ENCODE measurements at places on chromosomes 7 and 10.

DNA sequence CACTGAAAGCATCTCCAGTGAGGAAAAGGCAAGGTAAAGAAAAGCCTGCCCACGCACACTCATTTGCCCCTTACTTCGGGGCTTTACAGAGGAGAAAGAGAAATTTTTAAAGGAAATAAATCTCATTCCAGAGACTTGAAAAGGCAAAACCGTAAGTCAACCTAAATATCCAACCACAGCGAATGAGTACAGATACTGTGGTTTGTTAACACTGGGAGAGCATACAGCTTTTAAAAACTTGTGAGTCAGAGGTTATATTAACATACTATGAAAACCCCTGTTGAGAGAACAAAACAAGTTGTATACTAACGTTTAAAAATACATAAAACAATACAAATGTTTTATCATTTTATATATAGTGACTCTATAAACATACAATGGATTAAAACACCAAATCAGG, 28.6 kb upstream of the ST7 start:
- DNase-seq, result no peak

DNA sequence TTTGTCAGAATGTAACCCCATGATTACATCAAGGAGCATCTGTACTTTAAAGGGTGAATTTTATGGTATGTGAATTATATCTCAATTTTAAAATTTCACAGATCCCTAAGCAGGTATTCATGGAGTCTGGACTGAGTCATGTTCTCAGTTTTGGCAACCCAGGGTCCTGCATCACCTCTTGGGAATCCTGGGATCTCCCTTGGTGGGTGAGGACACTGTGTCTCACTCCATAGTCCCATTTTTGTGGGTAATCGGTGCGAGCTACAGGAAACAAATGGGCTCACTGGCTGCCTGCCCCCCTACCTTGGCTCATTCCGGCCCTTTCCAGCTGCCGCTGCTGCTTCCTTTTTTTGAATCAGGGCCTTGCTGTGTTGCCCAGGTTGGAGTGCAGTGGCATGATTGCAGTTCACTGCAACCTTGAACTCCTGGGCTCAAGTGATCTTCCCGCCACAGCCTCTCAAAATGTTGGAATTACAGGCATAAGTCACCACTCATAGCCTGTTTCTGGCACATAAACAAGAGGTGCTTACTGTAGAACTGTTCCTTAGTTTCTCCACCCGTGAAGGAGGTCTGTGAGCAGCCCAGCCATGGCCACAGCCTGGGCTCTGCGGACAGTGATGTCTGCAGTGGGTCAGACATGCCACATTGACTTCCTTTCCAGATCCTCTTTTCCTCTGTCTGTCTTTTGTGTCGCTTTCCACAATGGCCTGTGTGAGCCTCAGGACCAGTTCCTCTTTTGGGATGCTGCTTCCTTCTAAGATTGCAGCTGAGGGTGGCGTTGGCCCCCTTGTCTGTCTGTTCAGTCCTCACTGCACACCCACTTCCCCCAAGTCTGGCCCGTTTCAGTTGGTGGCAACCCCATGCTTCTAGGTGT, 14.5 kb downstream of the PALD1 start:
- DNase-seq, result no peak

GRCh38 chr7:81819861-81820260, 50.0 kb upstream of the HGF start:
- DNase-seq, result no peak

DNA sequence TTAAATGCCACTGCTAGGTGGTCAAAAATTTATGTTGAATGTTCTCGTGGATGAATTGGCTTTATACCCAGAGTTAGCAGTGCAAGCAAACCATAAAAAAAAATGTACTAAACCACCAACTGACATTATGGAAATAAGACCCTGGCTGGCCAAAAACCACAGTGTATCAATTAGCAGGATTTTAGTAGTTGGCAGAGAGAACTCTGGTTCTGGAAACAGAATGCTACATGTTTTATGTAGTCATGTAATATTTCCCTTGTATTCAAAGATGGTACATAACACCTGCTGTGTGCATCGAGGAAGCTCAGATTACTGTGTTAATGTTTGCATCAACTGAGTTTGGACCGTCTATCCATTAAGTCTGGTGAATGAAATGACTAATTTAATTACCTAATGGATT, 618.5 kb downstream of the CCSER2 start:
- DNase-seq, result peak; percentile 92

DNA sequence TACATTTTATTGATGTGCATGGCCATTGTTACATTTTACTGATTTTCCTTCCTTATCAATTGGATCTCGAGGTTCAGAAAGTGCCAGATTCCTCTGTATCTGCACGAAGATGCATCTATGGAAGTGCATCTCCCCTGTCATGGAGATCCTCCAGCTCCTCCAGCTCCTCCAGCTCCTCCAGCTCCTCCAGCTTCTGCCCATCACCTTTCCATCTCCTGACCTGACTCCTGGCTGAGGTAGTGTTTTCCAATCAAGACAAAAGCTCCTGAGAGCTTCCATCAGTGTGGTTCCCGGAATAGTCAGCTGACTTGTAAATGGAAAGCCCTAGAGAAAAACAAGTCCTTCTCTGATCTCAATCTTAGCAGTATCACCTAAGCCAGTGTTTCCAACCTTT, 90.8 kb upstream of the KLF6 start:
- no peak for DNase-seq

- DNase-seq, result peak; percentile 61
Measured at GRCh38 chr10:70052462-70053217, at the start of gene MACROH2A2. Gene MACROH2A2 (plus strand): TSS chr10:70052846. CDS start chr10:70075659, 22,813 bp downstream.

GRCh38 chr10:70956029-70956759, 67.8 kb upstream of the PCBD1 start:
- no peak for DNase-seq

DNA sequence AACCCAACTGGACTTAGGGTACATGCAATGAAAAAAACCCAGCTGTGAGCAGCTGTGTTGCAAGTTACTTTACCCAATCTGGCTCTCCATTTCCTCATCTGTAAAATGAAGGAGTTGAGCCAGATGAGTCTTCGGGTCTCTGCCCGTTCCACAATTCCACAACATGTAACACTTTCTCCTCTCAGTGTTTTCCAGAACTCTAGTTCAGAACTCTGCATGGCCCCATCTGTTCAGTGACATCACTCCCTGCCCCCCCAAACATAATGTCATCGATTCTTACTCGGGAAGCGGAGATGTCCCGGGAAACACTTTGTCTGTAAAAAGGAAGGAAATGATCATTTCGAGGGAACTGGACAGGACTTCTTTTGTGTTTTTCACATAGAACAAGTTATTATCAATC, 2.5 kb downstream of the SH3PXD2A start:
- no peak for DNase-seq

GRCh38 chr7:24982917-24983316, 2.9 kb upstream of the OSBPL3 start:
- no peak for DNase-seq

- DNase-seq, result peak; percentile 10
Measured at GRCh38 chr7:11191574-11192220, 218.0 kb downstream of the PHF14 start.

All from NCI-H1092 treated with DMSO at 0.1 percent for 48 hours (cell line).